ENCODE measurements at places on chromosomes 12 and 14. TPM values are rescaled to one million over a fixed set of nuclear protein-coding genes. Genes with fewer than 3 reads are reported as not detected.

BDKRB2 gene
- 0.26 TPM for total RNA-seq

LTBP2 gene
- 18.6 TPM for total RNA-seq

KCNJ8 gene
- total RNA-seq: 0.10 TPM

DNA sequence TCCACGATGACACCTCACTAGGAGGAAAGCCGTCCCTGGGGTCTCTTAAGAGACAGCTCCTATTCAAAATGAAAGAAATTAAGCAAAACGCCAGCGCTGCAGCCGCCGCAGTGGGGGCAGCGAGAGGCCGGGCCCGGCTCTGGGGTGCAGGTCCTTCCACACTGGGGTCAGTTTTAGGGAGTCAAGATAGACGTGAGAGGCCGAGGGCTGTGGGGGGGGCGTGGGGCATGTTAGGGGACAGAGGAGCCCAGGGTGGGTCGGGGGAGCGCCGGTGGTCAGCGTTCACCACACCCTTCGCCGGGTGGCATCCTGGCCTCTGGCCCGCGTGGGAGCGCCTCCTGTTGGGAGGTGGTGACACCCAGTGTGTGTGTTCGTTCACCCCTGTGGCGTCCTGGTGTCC lies 25.7 kb downstream of the KIF26A start:
- DNase-seq: no peak

DNA sequence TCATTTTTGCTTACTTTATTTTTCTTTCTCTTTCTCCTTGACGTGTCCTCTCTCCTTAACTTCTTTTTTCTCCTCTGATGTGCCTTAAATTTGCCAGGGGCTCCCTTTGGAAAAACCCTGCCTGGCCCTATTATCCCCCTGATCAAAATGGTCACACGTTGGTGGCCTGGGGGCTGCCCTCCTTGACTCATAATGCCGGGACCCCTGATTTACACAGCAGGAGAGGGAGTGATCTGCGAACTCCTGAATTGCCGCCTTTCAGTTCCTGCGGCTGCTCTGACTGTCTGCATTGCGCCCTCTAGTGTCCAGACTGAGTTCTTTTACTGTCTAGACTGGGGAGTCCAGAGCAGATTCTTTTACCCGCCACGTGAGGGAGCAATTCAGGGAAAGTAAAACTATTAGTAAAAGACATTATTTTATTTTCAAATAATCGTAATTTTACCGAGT lies 44.8 kb upstream of the GZMB start:
- DNase-seq: peak; percentile 90

- DNase-seq: no peak
Observed at GRCh38 chr14:63045234-63045611, at the start of gene KCNH5. TSS of gene KCNH5 (minus strand) at chr14:63045458. CDS start at chr14:63045186, 272 bp downstream.

DNA sequence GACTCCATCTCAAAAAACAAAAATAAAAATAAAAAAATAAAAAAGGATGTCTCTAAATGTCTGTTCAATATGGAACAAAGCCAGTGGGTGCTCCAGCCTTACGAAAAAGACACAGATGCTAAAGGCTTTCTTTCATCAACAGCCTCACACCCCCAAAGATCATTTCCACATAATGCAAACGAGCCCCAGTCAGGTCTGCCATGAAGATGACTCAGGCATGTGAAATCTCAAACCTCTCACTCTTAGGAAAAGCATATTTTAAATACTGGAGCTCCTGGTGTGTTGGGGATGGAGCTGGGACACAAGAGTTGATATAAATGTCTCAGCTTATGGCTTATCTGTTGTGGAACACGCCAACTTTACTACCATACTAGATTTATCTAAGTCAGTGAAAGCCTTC lies 49.9 kb upstream of the PLXNC1 start:
- peak; percentile 29 for DNase-seq

DNA sequence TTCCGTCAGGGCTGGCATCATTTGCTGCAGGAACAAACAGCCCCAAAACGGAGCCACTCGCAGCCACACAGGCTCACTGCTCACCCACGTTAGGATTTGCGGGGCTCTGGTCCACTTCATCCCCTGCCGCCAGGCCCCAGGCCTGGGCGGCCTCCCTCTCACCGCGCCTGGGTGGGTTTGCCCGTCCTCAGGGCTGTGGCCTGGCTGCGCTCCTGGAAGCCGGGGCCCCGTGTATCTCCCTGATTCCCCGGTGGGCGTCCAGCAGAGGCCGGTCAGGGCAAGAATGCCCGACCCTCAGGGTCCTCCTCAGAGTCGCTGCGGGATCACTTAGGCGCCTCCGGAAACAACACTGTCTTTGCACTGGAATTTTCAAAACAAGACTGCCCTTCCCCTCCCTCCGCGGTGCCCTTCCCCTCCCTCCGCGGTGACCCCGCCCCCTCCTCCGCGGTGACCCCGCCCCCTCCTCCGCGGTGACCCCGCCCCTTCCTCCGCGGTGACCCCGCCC lies 15.7 kb upstream of the FBRSL1 start:
- DNase-seq: no peak

ZNF219 gene
- total RNA-seq: 33.2 TPM

CEP170B gene
- 58.2 TPM for total RNA-seq

GRCh38 chr14:60506985-60507829 lies 1.7 kb upstream of the SIX6 start:
- no peak for DNase-seq

GRCh38 chr14:30958555-30959407 lies 66.7 kb upstream of the AP4S1 start:
- no peak for DNase-seq

GRCh38 chr12:56154246-56154771 lies 1.9 kb downstream of the MYL6B start:
- peak; percentile 97 for DNase-seq

DNA sequence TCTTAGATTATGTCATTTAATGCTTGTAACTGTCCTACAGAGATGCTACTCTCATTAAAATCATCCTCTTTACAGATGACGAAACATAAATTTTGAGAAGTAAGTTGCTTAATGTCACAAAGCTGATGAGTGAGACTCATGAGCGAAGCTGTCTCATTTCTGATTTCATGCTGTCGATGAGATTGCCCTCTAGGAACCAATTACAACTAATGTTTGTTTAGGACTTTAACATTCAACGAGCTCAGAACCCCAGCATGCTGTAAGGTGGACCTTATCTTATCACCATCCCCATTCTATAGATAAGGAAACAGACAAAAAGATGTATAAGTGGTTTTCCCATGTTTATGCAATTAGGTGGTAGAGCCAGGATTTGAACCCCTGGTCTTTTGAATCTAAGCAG lies 23.1 kb downstream of the BHLHE41 start:
- DNase-seq: no peak

DNA sequence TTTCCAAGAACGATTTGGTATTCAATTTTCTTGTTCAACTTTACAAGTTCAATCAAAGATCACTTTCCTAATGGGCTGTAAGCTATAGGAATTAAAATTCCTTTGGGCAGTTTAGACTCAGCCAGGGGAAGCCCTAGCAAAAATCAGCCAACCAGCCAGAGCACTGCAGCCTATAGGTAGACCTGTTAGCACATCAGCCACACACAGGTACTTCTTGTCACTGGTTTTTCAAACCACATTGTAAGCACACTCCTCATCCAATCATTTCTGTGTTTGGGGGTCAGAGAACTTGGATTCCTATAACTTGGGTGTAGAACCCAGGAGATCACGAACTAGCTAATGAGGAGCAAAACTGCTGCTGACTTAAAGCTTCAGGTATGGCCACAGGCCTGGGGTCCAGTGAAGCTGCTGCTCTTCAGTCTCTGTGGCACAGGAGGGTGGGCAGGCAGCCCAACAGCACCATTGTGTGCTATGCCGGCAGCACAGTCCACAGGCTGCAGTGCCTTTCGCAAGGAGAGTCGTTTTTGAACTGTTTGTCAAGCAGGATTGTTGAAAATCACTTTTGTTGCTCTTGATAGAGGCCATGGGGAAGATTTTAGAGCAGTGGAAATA lies 87.3 kb upstream of the RFX4 start:
- DNase-seq: no peak

NOS1 gene
- total RNA-seq: not detected

- no peak for DNase-seq
Observed at GRCh38 chr14:104388541-104389325, 190.8 kb upstream of the C14orf180 start.

DNA sequence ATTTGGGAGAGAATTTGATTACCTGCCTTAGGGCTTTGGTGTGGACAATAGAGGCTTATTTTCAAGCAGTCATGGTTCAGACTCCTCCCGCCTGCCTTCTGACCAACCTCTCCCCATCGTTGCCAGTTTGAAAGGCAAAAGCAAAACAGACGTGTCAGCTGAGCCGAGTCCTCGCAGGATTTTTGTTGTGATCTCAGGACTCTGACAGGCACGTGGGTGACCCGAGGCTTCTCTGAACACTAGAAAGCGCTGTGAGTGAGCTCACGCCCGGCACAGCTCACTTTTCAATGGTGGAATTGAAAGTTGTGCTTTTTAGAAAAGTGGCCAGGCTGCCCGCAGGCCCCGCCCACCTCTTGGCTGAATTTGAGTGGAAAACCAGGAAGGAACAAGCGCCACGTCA lies 130.1 kb downstream of the GLT1D1 start:
- DNase-seq: no peak

GRCh38 chr12:130791629-130792028 lies 47.4 kb downstream of the STX2 start:
- DNase-seq: no peak

GRCh38 chr14:33812181-33812580 lies 138.7 kb downstream of the EGLN3 start:
- no peak for DNase-seq

DNA sequence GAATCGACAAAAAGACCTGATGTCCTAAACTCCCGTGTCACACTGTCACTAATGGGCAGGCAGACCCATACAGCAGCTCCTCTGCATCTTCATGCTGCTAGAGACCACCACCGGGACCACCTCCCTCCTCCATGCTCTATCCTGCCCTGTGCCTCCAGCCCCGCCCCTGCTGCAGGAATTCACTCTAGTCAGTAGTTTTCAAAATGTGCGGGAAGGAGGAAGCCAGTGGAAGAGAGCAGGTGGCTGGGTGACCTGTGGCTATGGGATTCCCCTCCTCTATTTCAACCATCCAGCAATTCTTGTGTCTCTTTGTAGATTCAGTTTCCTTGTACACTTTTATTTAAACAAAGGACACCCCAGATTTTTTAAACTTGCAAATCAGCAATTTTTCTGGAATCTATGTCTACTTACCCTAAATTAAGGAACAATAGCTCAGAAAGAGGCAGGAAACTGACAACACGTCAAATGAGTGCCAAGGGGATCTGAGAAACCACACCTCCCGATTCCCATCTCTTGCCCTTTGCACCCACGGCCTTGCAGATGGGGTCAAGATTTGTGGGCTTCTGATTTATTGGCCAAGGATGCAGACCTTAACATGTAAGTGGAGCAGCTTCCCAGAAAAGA lies 20.4 kb upstream of the MAP1LC3B2 start:
- no peak for DNase-seq

DNA sequence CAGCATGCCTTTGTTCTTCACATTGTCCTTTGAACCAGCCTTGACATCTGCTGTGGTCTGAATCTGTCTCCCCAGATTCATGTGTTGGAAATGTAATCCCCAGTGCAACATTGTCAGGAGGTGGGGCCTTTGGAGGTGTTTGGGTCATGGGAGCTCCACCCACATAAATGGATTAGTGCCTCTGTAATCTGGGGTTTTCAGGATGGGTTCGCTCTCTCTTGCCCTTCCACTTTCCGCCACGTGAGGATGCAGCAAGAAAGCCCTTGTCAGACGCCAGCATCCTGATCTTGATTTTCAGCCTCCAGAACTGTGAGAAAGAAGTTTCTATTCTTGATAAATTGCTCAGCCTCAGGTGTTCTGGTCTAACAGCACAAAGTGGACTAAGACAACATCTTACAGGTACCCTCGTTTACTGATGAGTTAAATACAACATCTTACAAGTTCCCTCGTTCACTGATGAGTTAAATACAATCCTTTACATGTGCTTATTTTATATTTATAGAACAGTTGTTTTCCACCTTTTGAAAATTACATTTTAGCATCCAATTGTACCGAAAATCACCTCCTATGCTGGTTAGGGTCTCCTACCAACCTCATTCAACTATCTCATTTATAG lies 54.4 kb upstream of the RIMBP2 start:
- no peak for DNase-seq

DEGS2 gene
- total RNA-seq: 0.11 TPM

GRCh38 chr14:57089901-57090300 lies 178.8 kb downstream of the EXOC5 start:
- DNase-seq: no peak

ANG gene
- 1.4 TPM for total RNA-seq

GRCh38 chr12:6073426-6073825 lies 51.0 kb downstream of the VWF start:
- no peak for DNase-seq

GYS2 gene
- not detected for total RNA-seq

ACVRL1 gene
- 0.52 TPM for total RNA-seq

HRK gene
- total RNA-seq: not detected

RPS6KA5 gene
- 5.6 TPM for total RNA-seq

- no peak for DNase-seq
Observed at GRCh38 chr12:121191151-121191550, 18.8 kb upstream of the P2RX4 start.

DNA sequence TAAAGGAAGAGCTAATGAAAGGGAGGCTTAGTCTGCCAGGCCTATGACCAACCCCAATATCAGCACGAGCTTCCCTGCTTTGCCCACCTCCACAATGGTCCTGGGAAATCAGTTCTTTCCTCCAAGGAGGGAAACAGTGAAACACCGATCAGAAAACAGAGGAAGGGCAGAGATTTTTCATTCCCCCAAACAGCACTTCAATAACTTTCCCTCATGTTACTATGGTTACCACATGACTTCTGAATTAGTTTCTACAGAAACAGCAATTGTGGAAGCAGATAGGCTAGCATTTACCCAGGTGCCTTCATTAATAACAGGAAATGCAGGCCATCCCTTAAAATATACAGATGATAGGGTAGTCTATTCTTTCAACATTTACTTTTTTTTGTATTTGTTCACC lies 35.9 kb downstream of the TRIM9 start:
- DNase-seq: no peak

KCNK10 gene
- total RNA-seq: not detected

PLEKHG7 gene
- 1.5 TPM for total RNA-seq

- DNase-seq: no peak
Observed at GRCh38 chr12:64797156-64797555, 27.3 kb upstream of the TBC1D30 start.

DNA sequence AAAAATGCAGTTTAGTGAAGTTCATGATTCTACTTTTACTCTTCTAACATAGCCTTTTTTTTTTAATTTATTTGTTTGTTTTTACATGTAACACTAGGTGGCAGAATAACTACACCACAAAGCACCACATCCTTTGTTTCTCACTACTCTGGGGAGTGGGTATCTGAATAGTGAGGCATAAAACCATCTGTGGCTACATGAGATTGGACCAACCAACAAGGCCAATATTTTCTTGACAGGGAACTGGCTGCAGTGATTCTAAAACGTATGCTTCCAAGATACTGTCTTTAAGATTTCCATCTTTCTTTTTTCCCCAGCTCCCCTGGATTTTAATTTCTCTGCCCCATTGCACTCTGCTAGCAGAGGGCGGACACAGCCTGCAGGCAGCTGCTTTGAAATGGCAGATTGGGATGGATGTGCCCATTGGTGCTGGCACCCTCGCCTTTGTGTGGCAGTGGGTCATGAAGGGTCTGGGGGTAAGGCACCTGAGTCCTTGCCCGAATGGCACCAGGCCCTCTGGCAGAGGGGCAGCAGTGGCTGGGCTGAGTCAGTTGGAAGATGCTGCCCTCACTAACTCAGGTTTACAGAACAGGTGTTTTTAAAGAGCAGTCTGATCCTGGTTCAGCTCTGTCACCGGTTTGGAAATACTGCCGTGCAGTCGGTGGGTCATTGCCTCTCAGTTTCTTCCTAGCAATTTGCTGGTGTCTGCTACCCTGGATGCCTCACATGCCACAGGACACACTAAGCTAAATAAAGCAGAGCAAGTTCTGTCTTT lies 429.1 kb downstream of the RAD51B start:
- DNase-seq: peak; percentile 88

KRT74 gene
- total RNA-seq: not detected

Data from myocyte (in vitro differentiated cells).